ENCODE measurements at places on chromosomes 16 and 17. TPM values are rescaled to one million over a fixed set of nuclear protein-coding genes. Genes with fewer than 3 reads are reported as not detected.

DNA sequence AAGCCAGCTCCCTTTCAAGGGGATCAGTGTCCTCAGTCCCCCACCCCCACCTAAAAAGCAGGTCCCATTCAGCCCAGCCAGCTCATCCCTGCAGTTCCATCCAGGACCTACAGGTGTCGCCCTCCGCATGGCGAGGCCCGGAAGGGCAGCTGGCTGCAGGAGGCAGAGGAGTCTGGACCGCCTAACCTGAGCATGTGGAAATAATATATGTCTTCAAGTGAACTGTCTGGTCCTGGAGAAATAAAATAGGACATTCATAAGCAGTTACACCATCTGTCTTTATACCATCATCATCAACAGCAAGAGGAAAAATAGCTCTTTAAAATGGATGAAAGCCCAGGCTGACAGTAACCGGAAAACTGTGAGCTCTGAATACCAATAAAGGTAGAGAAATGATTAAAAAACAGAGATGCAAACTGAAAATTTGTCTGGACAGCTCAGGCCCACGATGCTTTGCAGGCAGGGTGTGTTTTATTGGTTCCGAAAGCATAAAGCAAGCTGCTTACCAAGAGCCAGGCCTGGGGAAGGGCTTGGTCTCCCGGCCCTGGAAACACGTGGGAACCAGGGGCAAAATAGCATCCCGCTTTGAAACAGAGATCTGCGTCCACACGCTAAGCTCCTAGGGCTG lies 215.2 kb downstream of the ZFHX3 start:
- peaks cover 7% of the 10 kb centered on the region for H3K4me1 ChIP-seq
- no peaks in the 10 kb centered on the region for H3K36me3 ChIP-seq
- peak; percentile 85 for DNase-seq

DNA sequence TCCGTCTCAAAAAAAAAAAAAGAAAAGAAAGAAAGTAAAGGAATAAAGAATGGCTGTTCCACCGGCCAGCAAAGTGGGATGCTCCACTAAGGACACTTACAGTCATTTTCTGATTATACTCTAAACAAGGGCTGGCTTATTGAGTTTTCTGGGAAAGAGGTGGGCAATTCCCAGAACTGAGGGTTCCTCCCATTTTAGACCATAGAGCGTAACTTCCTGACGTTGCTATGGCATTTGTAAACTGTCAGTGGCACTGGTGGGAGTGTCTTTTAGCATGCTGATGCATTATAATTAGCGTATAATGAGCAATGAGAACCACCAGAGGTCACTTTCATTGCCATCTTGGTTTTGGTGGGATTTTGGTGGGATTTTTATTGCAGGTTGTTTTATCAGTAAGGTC lies 58.0 kb downstream of the PIGL start:
- no peak overlapping the region for H3K4me3 ChIP-seq
- H3K4me1 ChIP-seq: peaks cover 11% of the 10 kb centered on the region
- DNase-seq: no peak
- H3K36me3 ChIP-seq: no peaks in the 10 kb centered on the region
- H3K27me3 ChIP-seq: no peaks in the 10 kb centered on the region

- no peaks in the 10 kb centered on the region for H3K27me3 ChIP-seq
- no peak overlapping the region for H3K4me3 ChIP-seq
- H3K4me1 ChIP-seq: peaks cover 3% of the 10 kb centered on the region
- H3K36me3 ChIP-seq: no peaks in the 10 kb centered on the region
- no peak for DNase-seq
- no peak overlapping the region for H3K27ac ChIP-seq
Observed at GRCh38 chr16:1305823-1306222, 3.6 kb upstream of the UBE2I start.

DNA sequence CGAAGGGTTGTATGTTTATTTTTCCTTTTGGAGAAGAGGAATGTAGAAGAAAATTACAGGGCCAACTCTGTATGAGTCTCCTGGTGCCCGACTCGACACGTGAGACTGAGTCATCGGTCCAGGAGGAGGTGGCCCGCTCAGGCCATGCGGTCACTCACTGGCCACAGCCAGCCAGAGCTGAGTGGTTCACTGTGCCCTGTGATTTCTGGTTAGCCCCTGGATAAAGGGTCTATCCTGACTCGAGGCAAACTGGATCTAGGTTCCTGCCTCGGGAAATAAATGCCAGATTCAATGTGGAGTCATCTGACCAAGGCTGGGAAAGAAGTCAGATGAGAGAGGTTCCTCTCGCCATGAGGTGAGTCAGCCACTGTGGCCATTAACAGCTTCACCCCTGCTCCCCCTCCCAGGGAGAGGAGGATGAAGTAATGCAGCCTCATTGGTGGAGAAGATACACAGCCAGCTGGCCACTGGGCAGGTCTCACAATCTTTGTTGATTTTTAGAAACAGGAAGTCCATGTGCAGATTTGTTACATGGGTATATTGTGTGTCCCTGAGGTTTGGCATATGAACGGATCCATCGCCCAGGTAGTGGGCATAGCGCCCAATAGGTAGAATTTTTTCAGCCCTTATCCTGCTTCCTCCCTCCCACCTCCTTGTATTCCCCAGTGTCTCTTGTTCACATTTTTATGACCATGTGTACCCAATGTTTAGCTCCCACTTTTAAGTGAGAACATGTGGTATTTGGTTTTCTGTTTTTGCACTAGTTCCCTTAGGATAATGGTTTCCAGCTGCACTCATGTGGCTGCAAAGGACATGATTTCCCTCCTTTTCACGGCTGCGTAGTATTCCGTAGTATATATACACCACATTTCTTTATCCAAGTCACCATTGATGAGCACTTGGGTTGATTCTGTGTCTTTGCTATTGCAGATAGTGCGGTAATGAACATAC lies 21.7 kb upstream of the USP36 start:
- H3K36me3 ChIP-seq: no peaks in the 10 kb centered on the region
- no peak for DNase-seq
- H3K27ac ChIP-seq: no peak overlapping the region

- no peaks in the 10 kb centered on the region for H3K27me3 ChIP-seq
- H3K4me1 ChIP-seq: peaks cover 15% of the 10 kb centered on the region
- no peak for DNase-seq
- H3K4me3 ChIP-seq: no peak overlapping the region
- no peaks in the 10 kb centered on the region for H3K36me3 ChIP-seq
Observed at GRCh38 chr16:27640277-27640600, 90.3 kb downstream of the KATNIP start.

DNA sequence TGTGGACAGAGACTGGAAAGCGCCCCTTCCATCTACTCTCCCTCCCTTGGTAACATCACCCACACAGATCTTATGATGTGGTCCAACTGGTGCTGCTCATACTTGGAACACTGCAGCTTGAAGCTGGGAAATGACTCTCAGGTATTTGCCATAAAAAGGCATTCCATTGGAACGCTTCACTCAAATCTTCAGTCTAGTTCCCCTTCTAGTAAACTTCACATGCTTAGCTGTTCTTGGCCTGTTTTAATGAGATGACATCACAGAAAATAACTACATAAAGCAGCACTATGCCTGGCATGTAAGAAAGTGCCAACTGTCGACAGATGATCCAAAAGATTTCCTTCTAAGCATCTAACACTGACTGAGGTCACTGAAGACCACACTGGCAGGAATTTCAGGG lies 9.3 kb downstream of the ZNF263 start:
- H3K4me1 ChIP-seq: no peaks in the 10 kb centered on the region
- H3K27ac ChIP-seq: no peak overlapping the region
- peaks cover 25% of the 10 kb centered on the region for H3K36me3 ChIP-seq

Gene MRPL12
- total RNA-seq: 45.0 TPM

Gene DERL2
- total RNA-seq: 17.9 TPM

Gene TNP2
- total RNA-seq: not detected

Gene PRDM7
- not detected for total RNA-seq

Gene SLC13A2
- not detected for total RNA-seq

Gene VWA3A
- total RNA-seq: 0.24 TPM

Gene C17orf113
- total RNA-seq: 6.2 TPM
